Muscle of back (tissue), 13 donors: ENCODE measurements at places on chromosomes 16 and 17. TPM values are rescaled to one million over a fixed set of nuclear protein-coding genes. Genes with fewer than 3 reads are reported as not detected.
A peak's percentile ranks its signal among the peaks of the same experiment; 100 is the strongest.

DNA sequence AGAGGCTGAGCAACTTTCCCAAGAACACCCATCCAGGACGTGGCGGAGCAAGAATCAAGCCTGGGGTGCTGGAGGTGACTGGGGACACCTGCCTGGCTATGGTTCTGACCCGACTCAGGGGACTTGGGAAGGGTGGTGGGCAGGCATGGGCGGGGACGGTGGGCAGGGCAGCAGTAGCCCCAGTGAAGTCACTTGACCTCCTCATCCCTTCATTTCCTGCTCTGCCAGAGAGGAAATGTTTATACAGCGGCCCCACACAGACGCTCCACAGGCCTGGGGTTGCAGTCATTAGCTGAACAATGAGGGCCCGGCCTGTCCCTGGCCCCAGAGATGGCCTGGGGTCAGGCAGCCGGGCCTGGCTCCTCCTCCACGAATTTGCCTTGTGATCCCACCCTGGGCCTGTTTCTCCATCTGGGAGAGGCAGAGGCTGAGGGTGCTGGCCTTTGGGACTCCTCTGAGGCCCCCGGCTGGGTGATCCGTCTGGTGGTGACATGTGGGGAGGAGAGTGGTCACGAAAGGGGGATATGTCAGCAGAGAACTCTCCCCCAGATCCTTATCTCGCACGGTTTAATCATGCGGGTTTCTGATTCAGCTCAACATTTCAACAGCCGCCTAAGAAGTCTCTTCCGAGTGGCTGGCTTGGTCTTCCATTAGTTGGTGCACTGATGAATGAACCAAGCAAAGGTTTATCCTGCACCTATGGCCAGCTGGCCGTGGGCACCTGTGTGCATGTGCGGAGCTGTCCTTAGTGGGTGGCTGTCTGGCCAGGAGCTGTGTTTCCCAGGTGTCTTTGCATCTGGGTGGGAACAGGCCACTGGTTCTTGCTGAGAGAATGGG lies 175.9 kb downstream of the IRF8 start:
- DNase-seq: no peak

DNA sequence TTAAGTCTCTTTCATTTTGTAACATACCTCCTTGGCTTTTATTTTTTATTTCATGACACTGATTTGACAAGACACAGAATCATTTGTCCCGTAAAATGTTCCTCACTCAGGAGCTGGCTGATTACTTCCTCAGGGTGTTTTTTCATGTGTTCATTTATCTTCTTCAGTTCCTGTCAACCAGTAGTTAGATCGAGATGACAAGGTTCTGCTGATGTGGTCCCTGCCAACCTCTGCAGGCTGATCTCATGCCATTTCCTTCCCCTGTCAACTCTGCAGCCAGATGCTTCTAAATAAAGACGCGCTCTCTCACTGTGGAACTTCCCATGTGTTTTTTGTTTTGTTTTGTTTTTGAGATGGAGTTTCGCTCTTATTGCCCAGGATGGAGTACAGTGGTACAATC lies 8.1 kb upstream of the CXCL16 start:
- DNase-seq: no peak

GRCh38 chr17:6098050-6098822 lies 28.1 kb downstream of the WSCD1 start:
- peak; percentile 85 for DNase-seq

- no peak for DNase-seq
Observed at GRCh38 chr16:57679767-57680482, 11.8 kb downstream of the ADGRG3 start.

DNA sequence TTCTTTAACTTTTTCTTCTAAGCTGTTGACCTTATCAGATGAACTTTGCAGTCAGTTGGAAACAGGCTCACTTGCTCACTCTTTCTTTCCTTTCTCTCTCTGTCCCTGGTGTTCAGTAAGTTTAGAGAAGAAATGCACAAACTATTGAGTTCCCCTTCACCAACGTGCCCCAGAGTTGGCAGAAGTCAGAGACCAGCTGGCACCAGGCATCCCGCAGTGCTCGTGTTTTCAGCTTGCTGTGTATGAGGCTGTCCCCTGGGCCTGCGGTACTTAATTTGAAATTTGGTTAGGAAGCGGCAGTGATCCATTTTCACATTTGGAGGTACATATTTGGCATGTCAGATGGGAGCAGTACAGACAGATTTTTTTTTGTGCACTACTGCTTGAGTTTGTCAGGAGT lies 258.6 kb downstream of the SNX29 start:
- no peak for DNase-seq

DNA sequence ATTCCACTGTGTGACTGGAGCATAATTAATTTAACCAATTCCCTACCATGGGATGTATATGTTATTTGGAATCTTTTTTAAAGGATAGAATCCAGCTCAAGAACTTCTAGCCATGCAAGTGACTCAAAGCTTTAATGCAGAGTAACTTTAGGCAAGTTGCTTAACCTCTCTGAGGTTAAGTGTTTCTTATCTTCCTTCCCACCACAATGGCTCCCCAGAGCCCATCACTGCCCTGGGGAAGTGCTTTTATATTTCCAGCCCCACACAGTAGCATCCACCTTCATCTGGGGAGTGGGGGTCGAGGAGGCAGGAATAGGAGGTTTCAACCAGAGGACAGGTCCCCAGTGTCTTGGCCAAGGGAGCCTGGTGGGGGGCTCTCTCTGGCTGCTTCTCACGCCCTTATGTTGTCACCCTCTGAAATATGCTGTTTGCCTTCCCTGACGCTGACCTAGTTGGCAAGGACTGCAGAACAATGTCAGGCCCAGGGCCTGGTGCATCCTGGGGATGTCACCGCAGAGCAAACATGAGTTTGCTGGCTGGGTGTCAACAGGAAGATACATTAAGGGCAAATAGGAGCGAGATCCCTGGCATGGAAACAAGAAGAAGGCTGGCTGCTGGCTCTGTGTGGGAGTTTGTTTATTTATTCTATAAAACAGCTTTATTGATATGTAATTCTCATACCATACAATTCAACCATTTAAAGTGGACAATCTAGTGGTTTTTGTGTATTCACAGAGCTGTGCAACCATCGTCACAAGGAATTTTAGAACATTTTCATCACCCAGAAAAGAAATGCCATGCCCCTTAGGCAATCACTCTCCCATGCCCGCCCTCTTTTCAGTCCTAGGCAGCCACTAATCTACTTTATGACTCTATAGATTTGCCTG lies 46.6 kb upstream of the WSB1 start:
- DNase-seq: peak; percentile 68

GRCh38 chr17:75340631-75341030 lies 51.4 kb upstream of the SLC25A19 start:
- no peak for DNase-seq

DNA sequence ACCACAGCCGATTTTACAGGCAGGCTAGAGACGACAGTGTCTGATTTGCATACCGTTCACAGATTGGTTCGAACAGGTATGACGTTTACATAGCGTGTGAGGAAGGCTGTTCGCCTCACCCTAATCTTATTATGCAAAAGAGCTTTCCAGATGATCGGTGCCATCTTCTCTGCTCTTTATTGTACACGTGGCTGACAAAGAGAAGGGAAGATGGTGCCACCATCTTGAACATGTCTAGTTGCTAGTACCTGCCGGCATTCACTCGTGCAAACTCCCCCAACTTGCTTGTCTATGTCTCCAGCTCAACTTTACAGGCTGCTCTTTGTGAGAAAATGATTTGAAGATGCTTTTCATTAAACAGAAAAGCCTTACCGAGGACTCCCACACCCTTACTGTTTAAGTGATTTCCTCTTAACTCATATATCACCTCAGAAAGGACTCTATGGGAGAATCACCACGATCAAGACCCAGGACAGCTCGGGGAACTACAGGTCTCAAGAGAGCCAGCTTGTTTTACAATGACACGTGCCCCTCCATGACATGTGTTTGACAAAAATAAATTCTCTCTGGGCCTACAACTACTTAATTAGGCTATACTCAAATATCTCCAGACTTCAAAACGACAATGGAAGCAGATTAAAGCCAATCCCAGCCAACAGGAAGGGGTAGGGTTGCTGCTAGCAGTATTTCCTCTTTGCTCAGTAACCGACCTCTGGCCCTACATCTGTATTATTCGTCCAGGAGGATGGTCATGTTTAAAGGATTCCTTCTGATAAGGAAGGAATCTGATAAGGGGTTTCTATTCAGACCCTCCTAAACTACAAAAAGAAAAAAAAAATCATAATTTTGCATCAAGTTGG lies 480.6 kb downstream of the TMEM114 start:
- no peak for DNase-seq

GRCh38 chr17:69870091-69870530 lies 204.9 kb upstream of the KCNJ16 start:
- peak; percentile 32 for DNase-seq

DNA sequence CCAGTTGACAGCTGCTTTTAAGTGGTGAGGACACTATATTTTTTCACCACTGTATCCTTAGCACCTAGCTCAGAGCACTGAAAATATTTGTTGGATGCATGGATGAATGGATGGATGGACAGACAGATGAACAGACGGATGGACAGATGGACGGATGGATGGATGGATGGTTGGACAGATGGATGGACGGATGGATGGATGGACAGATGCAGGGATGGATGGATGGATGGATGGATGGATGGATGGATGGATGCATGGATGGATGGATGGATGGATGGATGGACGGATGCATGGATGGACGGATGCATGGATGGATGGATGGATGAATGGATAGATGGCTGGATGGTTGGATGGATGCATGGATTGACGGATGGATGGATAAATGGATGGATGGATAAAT lies 12.4 kb upstream of the SLC5A11 start:
- no peak for DNase-seq

GRCh38 chr17:80133626-80133970 lies 13.3 kb downstream of the EIF4A3 start:
- DNase-seq: no peak

DNA sequence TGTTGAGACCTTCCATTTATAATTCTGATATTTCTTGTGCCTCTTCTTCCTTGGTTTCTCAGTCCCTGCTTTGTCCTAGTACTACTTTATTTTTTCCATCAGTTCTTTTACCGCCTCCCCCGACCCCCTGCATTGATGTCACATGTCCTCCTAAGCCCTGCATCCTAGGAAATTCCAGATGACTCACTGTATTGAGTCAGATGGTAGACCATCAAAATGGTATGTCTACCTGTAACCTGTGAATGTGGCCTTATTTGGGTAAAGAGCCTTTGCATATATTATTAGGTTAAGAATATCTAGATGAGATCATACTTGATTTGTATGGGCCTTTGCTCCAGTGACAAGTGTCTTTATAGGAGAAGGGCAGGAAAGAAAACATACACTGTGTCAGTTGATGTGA lies 515.3 kb upstream of the CA10 start:
- no peak for DNase-seq

DNA sequence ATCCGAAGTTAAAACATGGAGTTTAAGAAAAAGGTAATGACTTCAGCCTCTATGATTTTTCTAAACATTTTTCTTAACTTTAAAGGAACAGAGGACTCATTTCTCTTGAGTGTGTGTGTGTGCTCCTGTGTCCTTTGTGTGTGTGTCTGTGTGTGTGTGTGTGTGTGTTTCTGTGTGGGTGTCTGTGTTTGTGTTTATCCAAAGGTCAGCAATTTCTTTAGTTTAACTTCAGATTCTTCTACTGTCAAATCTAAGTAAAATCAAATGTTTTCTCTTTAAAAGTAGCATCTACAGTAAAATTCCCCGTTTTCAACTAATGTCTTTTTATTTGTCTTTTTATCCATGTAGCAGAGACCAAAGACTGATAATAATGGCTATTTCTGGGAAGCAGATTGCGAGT lies 31.8 kb downstream of the HSBP1 start:
- DNase-seq: no peak

DNA sequence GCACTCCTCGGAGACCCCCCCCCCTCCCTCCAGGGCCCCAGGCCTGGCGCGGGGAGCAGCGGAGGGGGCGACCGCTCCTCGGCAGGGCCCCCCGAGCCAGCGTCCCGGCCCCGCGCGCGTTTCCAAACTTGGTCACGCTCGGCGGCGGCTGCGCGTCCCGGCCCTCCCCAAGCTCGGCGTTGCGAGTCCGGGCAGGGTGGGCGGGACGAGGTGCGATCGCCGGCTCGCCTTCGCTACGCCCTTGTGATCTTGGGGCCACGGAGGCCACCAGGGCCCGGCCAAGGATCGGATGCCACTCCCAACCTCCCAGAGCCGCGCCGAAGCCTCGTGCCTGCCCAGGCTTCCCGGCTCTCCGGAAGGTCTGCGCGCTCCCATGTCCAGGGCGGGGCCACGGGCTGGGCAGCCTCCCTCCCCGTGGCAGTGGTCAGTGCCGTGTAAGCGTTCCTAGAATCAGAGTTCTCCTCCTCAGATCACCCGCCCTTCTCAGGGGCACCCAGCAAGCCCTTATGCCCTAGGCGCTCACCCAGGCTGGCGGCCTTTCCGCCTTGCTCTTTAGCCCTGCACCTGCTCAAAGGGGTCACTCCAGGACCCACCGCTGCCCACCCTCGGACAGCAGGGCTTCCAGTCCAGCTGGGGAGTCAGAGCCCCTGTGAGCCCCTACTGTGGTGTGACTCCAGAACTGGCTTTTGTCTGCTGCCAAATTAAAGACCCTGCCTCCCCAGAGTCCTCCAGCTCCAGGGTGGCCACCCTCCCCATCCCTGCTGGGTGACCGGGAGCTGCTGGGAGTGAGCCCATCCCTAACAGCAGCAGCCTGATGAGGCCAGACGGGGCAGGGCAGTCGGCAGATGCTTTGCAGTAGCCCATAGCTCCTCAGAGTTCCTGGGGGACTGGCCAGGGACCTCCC lies 12.2 kb upstream of the MRPS23 start:
- no peak for DNase-seq

Gene NPB
- polyA plus RNA-seq: 0.29 TPM

Gene SHPK
- polyA plus RNA-seq: 7.9 TPM

Gene DHX58
- polyA plus RNA-seq: 8.7 TPM

Gene EPOP
- polyA plus RNA-seq: 0.46 TPM

Gene KRT33A
- not detected for polyA plus RNA-seq

Gene HP
- 0.92 TPM for polyA plus RNA-seq

Gene SSTR5
- not detected for polyA plus RNA-seq
